SK-MEL-5 (cell line): ENCODE measurements at places on chromosomes 4 and X. TPM values are rescaled to one million over a fixed set of nuclear protein-coding genes. Genes with fewer than 3 reads are reported as not detected.

The SMPX gene
- 8.9 and 9.3 TPM in 2 replicates for total RNA-seq

DNA sequence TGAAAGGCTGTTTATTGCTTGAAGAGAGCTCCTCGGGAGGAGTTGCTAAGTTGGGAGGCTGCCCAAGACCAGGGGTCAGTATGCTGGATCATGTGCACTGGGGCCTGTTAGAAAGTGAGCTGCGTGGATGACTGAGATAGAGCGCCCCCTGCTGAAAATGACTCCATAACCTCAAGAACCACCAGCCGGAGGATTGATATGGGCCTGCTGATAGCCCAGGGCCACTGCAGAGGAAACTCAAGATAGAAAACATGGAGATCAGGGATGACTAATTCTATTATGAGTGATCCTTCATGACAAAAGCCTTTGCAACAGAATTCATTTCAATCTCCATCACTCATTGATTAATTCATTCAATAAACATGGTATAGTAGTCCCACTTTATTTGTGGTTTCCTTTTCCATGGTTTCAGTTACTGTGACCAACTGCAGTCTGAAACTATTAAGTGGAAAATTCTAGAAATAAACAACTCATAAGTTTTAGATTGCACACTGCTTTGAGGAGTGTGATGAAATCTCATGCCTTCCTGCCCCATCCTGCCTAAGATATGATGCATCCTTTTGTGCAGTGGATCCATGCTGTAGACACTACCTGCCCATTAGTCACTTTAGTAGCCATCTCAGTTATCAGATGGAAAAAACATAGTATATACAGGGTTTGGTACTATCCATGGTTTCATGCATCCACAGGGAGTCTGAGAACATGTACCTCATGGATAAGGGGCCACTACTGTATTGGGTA is 126.7 kb upstream of the MBNL3 start:
- peak; percentile 74 for DNase-seq

- DNase-seq: peak; percentile 58
Measured at GRCh38 chr4:138226351-138226750, 15.8 kb downstream of the SLC7A11 start.

DNA sequence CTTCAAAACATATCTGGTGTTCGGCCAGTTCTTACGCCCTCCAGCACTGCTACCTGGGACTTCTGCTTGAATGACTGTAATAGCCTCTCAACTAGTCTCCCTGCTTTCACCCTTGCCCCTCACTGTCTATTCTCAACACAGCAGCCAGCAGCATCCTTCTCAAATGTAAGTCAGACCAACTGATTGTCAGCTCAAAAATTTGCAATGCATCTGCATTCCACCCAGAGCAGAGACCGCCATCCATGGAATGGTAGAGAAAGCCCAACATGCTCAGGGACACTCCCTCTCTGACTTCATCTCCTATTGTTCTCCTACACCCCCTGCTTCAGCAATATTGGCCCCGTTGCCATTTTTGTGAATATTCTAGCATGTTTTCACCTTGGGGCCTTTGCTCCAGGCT is 5.9 kb downstream of the TLR7 start:
- DNase-seq: no peak

- DNase-seq: no peak
Measured at GRCh38 chrX:73366696-73367095, 80.2 kb upstream of the CDX4 start.

- no peak for DNase-seq
Measured at GRCh38 chr4:67104145-67104544, 441.2 kb downstream of the CENPC start.
